ENCODE measurements at places on chromosomes 11 and 22.
A peak's percentile ranks its signal among the peaks of the same experiment; 100 is the strongest.

DNA sequence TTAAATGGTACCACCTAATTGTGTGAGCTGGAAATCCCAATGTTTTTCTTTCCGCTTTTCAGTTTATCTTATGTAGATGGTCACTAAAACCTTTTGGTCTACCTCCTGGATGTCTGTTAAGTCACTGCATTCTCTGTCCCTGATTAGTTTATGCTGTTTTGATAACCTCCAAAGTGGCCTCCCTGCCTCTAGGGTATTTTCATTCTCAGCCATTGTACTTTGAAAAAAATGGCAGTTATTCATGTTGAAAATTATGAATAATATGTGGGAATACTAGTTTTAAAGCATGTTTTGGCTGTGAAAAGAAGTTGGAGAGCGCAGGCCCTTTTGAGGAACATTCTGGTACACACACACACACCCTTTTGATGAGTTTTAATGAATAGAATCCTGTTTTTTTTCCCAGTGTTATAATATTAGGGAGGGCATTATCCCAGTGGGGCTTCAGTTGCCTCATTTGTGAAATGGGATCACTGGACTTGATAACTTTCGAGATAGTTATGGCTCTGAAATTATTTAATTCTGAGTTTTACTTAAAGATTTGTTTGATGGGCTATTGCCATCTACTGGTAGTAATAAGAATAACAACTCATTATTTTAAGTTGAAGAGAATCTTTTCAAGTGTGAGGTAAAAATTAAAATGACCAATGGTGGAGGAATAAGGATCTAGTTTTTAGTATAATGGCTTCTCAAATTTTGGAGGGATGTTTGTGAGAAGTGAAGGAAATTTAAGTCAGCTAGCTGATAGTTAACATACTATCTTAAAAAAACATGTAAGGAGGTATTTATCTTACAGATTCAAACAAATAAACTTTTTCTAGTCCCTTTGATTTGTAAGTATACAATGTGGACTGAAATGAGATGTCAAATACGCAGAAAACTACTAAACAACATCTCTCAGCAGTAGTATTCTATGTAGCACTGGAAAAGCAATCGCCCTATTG, 3.9 kb downstream of the FDX1 start:
- no peak for DNase-seq

DNA sequence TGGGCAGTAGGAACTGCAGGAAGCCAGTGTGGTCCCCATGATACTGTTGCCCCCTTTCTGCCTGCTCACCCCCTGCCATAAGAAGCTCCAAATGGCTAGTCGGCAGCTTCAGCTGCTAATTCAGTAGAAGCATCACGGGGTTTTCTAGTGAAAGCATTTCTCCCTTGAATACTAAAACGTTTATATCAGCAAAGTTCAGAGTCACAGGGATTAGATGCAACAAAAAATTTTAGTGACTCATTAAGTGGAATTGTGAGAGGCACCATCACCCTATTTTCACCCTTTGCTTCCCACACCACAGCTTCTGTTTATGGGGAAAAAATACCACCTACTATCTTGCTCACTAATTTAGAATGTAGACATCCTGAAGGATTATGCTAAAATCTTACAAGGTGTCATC, 25.2 kb downstream of the RAB39A start:
- no peak for DNase-seq

DNA sequence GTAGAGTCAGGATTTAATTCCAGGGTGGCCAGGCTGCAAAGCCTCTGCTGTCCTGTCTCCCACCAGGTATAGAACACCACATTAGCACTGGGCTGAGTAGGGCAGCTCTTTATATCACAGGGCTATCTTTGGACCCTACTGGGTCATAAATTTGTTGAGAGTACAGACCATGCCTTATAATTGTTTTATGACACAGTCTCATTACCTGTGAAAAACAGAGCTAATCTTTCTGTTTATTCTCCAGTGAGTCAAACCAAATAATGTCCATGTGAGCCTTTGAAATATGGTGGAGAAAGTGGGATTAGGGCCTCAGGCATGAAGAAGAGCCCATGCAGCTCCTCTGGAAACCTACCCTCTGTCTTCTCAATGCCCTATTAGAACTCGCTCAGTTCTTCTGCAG, 49.6 kb upstream of the KIRREL3 start:
- DNase-seq, result no peak

- DNase-seq, result no peak
Observed at GRCh38 chr22:30265823-30266444, 717 bp downstream of the OSM start.

GRCh38 chr11:66557733-66558326, 10.6 kb downstream of the CTSF start:
- no peak for DNase-seq

DNA sequence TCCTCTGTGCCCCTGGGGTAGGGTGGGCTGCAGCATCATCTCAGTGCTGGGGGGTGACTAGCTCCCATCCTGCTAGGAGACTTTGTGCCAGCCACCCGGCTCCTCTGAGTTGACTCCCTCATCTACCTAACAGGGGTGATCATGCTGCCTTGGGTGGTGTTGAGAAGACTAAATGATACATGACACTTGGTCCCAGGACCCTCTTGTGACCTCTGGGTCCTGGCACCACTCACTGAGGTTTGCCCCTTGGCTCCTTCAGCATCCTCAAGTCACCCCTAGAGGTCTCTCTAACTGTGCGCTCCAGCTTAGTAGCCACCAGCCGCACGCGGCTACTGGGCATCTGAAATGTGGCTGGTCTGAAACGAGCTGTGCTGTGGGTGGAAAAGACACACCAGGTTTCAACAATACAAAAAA, 72.1 kb downstream of the LRRC32 start:
- DNase-seq, result peak; percentile 31

GRCh38 chr11:96464700-96465307, 75.0 kb downstream of the JRKL start:
- DNase-seq, result peak; percentile 57

- no peak for DNase-seq
Observed at GRCh38 chr22:26481694-26482093, 1.9 kb downstream of the HPS4 start.

GRCh38 chr11:61106296-61106695, 4.0 kb downstream of the CD5 start:
- no peak for DNase-seq

- DNase-seq, result no peak
Observed at GRCh38 chr11:130122141-130122575, 37.4 kb upstream of the ST14 start.

- DNase-seq, result peak; percentile 24
Observed at GRCh38 chr11:82718307-82718706, 15.4 kb downstream of the FAM181B start.
